Hippocampal formation (tissue), 2 donors: ENCODE measurements at places on chromosomes 13 and 19.

DNA sequence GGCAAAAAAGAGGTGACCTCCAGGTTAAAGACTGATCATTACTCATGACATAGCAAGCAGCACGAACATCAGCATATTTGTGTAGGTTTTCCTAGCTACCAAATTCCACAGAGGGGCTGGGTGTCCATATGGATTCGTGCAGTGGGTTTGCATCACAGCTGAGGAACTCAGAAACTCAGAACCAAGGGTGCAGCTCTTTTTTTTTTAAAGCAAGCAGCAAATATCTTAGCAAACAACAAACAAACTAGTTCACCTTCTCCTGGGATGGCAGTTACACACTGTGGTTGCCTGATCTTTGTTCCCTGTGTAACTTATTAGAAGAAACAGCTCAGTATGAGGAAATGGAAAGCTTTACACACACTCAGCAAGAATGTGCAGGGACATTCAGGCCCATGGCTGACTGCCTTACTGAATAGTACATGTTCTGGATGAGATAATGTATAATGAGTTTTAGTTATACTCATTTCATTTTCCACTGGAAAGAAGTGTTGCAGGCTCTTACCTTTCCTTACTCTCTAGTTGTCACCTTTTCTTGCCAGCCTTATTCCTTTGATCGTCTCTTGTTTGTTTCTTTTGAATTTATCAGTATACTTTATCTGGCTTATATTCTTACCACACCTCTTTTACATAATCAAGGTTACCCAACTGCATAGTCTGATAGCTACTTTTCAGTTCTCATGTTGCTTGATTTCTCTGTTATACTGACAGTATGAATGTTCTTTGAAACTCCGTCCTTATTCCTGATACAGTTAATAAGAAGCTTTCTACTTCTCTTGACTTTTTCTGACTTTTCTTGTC is 4.3 kb downstream of the NDFIP2 start:
- no peak for DNase-seq

DNA sequence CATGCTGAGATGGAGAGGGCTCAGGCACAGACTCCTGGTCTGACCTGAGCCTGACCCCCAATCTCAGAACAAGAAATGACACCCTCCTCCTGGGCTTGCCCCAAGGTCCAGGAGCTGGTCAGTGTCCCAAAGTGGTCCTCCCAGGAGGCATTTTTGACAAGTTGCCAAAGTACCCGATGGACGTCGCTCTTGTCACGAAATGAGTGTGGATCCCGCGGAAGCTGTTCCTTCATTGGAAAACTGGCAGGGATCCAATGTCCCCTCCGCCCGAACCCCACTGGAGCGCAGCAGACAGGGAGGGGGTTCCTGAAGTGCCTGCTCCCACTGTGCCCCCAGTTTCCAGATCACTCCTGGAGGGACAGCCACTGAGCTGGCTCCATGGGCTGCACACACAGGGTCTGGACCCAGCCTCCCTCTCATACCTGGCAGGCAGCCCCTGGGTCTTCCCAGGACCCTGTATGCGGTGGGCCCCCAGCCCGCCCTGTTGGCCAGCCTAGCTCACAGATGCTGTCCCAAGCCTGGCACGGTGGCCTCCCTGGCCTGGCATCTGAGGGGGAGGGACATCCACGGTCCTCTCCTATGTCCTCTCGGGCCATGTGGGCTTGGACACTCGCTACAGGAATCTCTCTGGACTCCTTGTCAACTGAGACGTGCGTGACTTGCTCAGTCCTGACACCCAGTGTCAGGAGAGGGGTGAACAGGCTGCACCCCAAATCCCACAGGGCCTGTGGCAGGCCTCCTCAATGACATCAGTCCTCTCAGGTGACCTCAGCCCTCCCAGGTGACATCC is 12.8 kb upstream of the ZNF14 start:
- no peak for DNase-seq

- no peak for DNase-seq
Observed at GRCh38 chr19:52778811-52779210, 7.8 kb downstream of the ZNF600 start.

GRCh38 chr13:21511849-21512248 is 52.7 kb upstream of the ZDHHC20 start:
- no peak for DNase-seq

DNA sequence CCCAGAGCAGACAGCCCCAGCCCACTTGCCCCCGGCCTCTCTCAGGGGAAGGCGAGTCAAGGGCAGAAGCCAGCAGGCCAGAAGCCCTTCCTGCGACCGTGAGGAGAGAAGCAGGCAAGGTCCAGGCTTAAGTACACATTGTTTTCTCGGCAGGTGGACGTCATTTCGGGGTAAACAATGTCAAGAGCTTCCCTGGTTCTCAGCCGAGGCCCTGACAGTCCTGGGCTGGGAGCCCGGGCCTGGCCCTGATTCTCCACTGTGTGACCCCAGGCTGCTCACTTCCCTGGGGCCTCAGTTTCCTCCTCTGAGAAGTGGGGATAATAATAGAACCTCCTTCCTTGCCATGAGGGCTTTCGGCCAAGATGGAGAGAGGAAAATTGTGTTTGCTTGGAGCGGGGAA is 19.4 kb downstream of the PLVAP start:
- no peak for DNase-seq

GRCh38 chr13:24183741-24184182 is 23.2 kb downstream of the SPATA13 start:
- DNase-seq, result no peak

DNA sequence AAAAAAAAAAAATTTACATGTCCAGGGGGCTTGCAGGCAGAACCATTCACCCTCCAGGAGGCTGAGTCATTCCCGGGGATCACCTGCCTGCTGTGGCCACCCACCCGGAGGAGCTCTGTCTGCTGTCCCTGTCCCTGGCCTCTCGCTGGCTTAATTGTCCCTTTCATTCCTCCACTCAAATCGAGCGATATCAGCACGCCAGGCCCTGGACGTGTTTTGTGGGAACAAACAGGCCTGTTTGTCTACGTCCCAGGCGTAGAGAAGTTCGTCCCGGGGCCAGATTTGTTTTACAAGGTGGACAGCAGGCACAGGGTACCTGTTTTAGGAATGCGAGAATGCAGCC is 21.2 kb downstream of the SULT2B1 start:
- DNase-seq, result no peak

DNA sequence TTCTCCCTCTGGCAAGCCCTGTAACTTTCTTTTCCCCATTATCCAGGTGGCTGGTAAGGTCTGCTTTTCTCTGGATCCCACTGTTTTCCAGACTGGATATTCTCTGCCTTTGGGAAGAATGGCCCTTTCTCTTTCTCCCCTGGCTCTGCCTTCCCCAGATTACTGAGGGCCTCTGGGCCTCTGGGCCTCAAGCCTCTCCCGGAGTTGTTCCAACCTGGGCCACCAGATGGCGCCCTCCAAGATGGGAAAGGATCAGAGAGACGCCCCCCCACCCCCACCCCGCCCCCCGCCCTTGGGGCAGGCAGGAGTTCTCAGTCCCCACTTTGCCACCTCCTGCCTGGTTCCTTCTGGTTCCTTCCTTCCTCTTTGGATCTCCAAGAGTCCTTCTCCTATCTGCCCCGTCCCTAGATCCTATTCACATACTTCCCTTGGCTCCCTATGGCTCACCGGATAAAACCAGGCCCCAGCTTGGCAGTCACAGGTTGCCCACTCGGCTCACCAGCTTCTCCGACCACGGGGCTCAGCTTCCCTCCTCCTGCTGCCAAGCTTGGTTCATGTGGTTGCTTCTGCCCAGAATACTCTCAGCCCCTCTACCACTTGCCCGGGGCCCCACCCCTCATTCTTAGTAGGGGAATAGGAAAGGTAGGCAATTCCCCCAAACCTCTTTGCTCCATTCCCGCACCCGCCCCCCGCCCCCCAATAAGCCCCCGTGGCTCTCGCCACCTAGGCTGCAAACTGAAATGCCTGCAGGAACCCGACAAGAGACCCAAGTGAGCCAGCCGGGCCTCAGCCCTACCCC is 13.1 kb downstream of the EPS8L1 start:
- peak; percentile 52 for DNase-seq
